ENCODE measurements at places on chromosomes 12 and 14.

- no peak for DNase-seq
These were observed 67.3 kb downstream of the HSPB8 start for GRCh38 chr12:119245904-119246494.

DNA sequence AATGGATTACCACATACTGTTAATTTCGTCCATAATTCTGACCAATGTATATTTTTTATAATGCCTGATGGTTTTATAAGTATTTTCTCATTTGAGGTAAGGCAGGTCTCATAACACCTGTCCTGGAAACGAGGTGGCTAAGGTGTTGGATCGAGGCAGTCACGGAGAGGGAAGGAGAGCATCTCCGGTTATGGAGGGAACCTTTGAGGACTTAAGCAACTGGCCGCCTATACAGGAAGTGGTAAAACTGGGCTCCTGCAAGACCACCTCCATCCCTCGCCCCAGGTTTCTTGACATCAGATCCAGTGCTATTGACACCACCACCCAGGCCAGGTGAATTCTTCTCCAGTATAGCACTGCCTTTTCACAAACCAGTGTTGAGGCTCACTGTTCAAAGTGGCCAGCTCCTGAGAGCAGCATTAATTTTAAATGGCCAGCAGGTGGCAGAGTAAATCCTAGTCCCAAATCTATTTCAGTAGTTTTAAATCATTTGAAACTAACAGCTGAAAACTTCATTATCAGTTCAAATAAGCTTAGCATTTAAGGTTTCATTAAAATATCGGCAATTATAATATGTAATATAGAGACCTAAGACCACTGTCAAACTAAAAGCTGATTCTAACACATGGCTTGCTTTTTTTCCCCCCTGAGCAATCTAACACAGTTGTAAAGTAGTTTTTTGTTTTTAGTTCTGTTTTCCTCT is 100.8 kb downstream of the PPM1A start:
- DNase-seq = no peak

- no peak for DNase-seq
These were observed 631 bp downstream of the PPM1H start for GRCh38 chr12:62934239-62934798.

GRCh38 chr14:80325688-80326087 is 114.4 kb upstream of the DIO2 start:
- DNase-seq = no peak

- no peak for DNase-seq
These were observed 57.6 kb downstream of the ST8SIA1 start for GRCh38 chr12:22276867-22277266.

DNA sequence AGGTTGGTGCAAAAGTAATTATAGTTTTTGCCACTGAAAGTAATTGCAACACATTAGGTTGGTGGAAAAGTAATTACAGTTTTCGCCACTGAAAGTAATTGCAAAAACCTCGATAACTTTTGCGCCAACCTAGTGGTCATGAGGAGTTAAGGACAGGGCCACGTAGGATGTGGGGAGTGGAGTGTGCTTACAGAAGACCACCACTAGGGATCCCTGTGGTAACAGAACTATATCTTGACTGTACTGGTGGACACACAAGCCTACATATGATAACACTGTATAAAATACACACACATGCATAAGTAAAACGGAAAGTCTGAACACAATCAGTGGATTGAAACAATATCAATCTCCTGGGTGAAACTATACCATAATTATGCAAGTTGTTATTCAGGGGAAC is 187.4 kb upstream of the ABCD2 start:
- DNase-seq = no peak

DNA sequence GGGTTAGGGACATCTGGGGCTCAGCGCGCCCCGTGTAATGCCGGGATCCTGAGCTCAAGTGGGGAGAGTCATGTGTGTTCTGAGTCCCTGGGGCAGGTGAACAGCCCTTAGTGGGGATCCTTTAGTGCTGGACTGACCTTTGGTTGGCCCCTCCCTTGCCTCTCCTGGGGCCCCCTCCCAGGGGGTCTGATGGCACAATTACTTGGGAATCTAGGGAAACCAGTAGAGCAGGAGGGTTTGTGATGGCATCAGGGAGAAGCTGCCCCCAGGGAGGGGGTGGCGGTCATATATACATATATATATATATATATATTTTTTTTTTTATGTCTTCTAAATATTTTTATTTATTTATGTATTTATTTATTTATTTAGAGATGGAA is at the start of gene MORN3:
TSS of gene MORN3 (minus strand) at position 134 of the 380 bp plus-strand sequence. CDS start 171 bp downstream, outside the sequence.
- no peak for DNase-seq

- DNase-seq = no peak
These were observed 603.5 kb downstream of the RPL10L start for GRCh38 chr14:46048127-46048526.

DNA sequence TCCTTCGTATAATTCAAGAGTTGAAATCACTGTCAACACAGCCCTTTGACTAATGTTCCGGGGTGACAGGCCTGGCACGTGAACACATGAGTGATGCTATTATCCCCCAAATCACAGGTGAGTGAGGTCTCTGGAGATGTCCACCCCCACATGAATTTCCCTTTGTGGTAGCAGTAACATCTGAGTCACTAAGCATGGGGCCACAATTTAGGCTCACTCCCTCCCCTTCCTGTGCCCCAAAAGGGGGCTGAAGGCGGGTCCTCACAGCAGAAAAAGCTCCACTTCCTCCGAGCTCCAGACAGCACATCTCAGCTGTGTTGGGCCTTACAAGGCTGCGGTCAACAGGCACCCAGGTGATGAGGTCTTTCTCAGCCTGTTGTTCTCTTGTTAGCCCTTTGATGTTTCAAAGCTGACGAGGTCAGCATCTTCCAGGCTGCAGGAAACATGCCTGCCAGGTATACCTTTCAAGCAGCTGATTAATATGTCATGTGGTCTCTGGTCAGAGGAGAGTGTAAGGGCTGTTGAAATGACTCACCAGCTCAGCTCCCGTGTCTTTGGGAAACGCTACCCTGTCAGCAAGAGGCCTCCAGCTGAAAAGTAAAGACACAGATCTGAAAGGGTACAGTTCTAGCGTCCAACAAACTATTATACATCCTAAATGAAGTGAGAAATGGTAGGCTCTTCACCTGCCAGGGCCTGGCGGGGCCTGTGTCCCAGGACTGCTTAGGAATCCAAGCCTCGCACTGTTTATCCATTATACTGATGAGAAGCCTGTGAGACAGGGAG is 107.3 kb downstream of the ZFP36L1 start:
- peak; percentile 73 for DNase-seq

DNA sequence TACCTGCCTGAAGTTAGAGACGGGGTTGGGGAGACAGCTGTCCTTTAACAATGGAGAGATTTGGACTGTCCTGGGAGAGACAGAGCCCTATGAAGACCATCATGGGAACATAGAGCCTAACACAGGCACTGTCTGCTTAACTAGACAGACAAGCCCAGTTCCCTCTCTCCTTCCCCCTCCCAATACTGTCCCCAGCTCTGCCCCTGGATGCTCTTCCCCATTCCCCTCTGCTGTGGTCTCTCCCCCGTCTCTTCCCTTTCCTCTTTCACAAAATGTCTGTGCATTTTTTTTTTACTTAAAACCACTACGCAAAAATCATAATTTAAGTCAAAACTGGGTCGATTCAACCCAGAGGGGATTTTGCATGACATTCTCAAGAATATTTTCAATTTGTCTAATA is 232.9 kb downstream of the CHST11 start:
- no peak for DNase-seq

GRCh38 chr14:31205681-31206535 is 1.7 kb downstream of the HECTD1 start:
- DNase-seq = no peak

DNA sequence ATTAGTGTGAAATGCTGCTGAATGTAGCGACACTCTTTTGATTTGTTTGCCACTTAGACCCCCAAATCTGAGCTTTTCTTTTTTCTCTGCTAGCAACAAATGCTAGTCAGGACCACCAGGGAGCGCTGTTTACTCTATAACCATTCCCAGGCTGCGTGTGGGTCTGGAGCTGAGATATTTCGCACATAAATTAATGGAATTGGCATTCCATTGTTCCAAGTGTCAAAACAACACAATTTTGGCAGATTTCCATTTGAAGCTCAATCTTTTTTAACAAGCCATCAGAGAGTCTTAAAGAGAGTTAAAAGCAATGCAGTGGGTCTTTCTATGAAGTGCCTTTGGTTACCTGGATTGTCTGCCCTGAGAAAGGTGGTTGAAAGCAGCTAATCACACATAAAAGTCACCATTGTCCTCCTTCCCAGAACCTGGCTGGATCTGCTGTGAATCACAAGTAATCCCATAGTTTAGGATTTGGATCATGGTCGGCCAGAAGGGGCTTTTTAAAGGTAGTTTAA is 7.4 kb upstream of the TMEM132C start:
- no peak for DNase-seq

GRCh38 chr14:40139657-40140056 is 707.4 kb upstream of the FBXO33 start:
- no peak for DNase-seq

- no peak for DNase-seq
These were observed 281.0 kb upstream of the RGS6 start for GRCh38 chr14:71651228-71651627.

GRCh38 chr12:78316136-78316535 is 485.4 kb downstream of the NAV3 start:
- no peak for DNase-seq

- no peak for DNase-seq
These were observed 42.9 kb downstream of the TRIP11 start for GRCh38 chr14:91996948-91997371.

DNA sequence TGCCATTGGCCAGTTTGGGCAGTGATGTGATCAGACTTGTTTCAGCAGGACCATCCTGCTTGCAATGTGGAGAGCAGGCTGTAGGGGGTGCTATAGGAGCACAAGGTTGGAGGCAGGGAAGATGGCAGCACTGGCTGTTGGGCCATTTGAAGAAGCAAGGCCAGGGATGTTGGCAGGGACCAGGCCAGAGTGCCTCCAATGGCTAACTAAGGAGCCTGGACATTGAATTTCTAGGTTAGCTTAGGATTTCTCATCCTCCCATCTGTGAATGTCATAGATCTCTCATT is 23.5 kb downstream of the FGF23 start:
- DNase-seq = peak; percentile 16

- DNase-seq = no peak
These were observed 25.0 kb downstream of the RXYLT1 start for GRCh38 chr12:63804746-63805145.

DNA sequence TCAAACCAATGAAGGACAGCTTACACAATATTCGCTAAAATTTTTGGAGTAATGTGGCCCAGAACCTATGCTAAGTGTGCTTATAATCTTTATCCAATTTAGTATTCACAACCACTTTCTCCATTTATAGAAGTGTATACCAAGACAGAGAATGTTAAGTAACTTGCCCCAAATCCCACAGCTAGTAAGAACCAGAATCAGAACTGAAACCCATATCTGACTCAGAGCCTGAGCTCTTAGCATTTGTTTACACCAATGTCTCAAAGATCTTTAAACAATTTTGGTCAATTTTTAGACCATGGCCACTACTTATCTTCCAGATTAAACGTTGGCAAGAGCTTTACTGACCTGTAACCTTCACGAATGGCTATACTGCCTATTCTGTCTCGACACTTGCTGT is 53.0 kb downstream of the PAPLN start:
- no peak for DNase-seq

DNA sequence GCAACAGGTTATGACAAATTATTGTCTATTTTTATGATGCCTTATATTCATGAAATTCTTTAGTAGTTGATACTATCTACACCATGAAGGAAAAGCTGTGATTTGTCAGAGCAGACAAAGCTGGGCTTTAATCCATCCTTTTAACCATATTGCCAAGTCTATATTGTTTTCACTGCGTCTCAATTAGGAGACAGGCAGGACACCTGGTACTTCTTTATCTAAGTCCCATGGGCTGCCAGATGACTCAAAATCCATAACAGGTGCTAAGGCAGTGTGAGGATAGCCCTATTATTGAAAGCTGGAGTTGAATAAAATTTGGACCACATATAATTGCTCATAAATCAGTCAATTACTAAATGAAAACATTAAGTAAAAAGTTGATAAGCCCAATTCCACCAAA is 22.6 kb downstream of the INSM2 start:
- no peak for DNase-seq

GRCh38 chr14:21868442-21869046 is 194.9 kb upstream of the OR4E1 start:
- DNase-seq = peak; percentile 59

DNA sequence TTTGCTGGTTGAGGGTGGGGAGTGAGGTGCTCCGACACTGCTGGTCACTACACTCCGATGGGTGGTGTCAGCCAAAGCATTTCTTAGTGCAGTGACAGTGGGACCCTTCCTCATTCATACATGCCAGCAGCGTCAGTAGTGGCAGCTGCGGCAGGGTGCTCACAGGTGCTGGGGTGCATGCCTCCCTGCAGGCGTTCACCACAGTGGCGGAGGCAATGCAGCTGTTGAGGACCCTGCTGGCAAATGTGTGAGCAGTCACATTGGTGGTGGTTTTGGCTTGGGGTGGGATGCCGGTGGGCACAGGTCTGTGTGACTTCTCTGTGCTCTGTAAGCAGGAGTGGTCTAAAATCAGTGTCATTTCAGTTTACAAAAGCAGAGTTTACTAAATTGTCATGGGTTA is 464.6 kb downstream of the FUT8 start:
- no peak for DNase-seq

GRCh38 chr12:132157733-132158409 is 13.6 kb downstream of the NOC4L start:
- no peak for DNase-seq

DNA sequence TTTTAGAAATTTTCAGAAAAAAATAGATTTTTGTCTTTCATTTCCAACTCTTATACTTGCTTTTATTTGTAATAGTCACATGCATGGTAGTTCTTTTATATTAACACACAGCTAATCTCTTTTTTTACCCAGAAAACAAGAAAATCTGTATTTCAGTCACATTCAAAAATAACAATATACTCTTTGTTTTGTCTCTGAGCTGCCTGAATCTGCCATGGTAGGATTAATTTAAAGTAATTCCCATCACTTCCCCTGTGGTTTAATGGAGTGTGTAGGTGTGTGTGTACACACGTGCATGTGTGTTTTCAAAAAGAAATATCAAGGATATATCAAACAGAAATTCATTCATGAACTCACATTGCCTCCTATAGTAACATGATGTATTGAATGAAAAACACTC is 42.6 kb downstream of the PDZRN4 start:
- no peak for DNase-seq

DNA sequence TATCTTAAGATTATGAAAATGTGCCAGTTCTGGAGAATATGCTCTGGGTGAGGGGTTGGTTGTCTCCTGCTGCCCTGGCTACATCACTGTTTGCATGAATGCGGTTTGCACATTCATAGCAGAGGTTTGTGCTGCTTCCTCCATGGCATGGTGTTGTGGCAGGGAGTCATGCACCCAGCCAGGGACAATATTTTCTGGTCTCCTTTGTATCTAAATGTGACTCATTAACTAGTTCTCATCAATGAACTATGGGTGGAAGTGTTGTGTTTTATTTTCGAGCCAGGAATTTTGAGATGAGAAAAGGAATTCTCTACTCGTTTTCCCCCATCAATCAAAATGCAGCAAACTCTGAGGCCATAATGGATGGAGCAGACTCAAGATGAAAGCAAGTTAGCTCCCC is 527.3 kb downstream of the SNAPC1 start:
- no peak for DNase-seq

GRCh38 chr14:97706819-97707218 is 909.6 kb downstream of the VRK1 start:
- no peak for DNase-seq

- no peak for DNase-seq
These were observed 13.6 kb upstream of the PPM1A start for GRCh38 chr14:60235440-60235839.

Data from stimulated activated CD8-positive, alpha-beta memory T cell treated with anti-CD3 and anti-CD28 coated beads, Interleukin-4, amount 100 ng/mL, for 4 hours (primary cell).